HTR-8/SVneo (cell line): ENCODE measurements at places on chromosomes 5 and 9.

DNA sequence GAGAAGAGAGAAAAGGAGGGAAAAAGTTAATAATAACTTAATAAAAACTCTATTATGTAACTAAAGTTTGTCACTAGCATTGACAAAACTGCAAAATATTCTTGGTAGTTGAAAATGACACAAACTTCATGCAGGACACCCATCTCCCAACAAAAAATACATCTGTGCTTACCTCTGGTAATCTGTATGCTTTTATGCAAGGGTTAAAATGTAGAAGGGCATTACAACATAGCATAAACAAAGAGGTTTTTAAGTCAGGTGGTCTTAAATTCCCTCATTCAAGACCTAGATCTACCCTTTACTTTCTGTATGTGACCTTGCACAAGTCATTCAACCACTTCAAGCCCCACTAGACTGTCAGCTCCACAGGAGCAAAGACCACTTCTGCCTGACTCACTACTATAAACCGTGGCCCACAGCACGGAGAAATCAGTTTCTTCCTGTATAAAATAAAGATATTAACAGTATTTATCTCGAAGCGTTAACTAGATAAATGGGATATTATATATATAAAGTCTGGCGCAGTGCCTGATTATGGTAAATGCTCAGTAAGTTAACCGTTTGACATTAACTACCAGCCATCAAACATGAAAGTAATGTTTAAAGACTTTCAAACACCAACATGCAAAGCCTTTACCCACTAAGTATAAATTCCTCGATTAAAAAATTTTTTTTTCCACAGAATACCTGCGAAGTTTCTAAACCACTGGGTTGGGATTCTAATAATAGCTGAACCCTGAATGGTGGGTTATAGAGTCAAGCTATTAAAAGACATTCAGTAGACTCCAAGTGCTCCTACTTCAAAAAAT is 2.0 kb downstream of the FBXL17 start:
- no peak for DNase-seq

- peak; percentile 44 for DNase-seq
Measured at GRCh38 chr9:128275198-128276007, at the start of gene GOLGA2. Gene GOLGA2 (minus strand): TSS chr9:128276007. CDS start chr9:128275976, 31 bp downstream.

DNA sequence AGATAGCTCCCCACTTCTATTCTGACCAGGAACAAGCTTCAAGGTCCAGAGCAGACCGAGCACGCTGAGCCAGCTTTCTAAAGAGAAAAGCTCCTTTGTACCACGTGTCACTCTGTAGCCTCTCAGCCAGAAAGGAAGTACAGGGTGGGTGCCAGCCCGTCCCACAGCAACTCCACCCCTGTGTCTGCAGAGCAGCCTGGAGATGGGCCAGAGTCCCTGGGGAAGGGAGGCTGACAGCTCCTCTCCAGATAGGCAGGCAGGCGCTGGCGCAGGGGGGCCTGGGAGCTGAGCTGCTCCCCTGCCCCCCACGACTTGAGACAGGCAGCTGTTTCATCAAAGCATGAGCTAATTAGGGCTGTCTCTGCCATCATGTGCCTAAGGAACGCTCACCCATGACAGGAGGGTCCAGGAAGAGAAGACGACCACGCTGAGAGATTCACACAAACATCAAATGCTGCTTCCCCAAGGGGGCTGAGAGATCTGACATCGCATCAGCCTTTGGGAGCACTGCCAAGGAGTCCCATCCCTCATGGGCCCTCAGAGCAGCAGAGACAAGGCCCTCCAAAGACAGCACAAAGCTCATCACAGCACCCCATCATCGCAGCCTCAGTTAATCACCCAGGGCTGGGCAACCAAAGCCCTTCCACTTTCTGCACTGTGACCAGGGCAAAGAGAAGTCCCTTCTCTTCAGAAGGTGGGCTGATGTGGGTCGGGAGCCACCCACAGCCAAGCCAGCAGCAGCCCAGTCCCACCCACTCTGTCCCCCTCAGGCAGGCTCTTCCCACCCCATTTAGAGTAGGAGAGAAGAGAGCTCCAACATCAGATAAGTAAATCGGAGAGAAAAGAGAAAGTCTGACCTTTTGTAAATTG is 78.5 kb upstream of the LRRTM2 start:
- DNase-seq = no peak

DNA sequence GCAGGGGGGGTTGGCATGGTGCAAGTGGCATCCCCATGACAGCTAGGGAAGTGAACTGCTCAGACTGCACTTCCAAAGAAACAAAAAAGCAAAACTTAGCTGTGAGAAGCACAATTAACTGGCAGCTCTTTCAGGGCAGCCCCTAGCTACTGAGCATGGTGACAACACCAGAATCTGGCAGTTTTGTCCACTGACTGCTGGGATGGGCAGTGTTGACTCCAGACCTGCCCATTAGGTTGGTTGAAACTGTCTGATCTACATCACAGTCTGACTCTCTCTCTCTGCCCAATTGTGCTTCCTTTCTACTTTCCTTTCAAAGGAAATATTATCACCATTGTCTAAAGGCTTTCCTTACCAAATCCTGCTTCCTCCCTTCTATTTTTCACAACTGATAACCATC is 12.5 kb upstream of the RAD23B start:
- DNase-seq = no peak

DNA sequence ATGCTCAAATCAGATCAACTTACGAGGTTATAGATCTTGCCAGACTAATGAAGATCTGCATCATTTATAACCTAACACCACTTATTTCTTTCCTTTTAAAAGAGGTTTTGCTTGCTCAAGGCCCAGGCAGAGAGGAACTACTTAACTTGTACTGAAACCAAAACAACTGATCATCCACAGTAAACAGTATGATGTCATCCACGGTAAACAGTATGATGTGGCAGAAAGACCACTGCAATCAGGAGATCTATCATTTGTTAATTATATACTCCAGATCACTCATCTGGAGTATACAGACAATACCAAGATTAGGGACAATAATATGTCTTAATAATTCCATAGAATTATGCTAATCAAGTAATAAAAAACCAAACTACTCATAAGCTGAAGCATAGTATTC is 116.8 kb downstream of the ADAMTS6 start:
- no peak for DNase-seq

DNA sequence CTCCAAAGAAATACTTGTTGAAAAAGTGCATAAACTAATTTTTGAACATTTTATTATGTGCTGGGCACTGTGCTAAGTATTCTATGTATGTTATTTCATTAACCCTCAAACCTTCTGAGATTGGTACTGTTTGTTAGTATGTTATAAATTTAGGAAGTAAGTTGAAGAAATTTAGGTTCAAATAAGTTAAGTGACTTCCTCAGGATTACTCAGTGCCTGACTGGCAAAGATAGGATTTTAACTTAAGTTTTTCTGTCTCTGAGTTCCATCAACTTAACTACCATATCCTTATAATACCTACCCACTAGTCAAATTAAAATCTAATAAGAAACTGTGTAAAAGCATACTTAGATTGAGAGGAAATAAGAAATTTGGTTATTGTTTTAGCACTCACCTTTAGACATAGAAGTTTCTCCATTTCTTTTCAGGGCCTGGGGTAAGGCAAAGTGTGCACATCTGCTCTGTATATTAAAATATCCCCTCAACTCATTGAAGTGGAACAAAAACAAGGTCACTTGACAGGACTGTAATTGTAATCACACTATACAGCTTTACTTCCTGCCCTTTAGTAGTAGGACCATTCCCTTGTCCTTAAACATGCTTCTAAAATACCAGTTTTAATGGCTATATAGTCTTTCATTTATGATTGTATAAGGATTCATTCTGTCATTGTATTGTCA is 15.2 kb downstream of the TGFBR1 start:
- DNase-seq = no peak

- no peak for DNase-seq
Measured at GRCh38 chr5:80043187-80043586, 8.0 kb downstream of the THBS4 start.

GRCh38 chr5:55817030-55817429 is 34.1 kb upstream of the IL31RA start:
- DNase-seq = no peak

DNA sequence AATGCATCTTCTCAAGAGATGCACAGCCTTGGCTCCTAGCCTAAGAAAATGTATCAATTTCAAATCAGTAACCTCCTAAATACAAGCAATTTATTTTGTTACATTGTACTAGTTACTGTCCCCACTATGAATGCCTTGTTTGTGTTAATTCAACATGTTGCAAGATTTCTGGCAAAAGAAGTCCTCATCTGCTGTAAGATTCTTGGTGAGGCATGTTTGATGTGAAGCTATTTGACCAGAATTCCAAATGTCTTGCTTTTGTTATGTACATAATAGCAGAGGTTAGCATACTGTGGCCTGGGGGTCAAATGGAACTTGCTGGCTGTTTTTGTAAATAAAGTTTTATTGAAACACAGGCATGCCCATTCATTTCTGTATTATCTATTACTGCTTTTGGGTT is 1023.1 kb upstream of the WWC1 start:
- no peak for DNase-seq

- DNase-seq = no peak
Measured at GRCh38 chr5:134070725-134071613, 43.5 kb upstream of the TCF7 start.
